ENCODE measurements at places on chromosomes 2 and 18.
A peak's percentile ranks its signal among the peaks of the same experiment; 100 is the strongest.

DNA sequence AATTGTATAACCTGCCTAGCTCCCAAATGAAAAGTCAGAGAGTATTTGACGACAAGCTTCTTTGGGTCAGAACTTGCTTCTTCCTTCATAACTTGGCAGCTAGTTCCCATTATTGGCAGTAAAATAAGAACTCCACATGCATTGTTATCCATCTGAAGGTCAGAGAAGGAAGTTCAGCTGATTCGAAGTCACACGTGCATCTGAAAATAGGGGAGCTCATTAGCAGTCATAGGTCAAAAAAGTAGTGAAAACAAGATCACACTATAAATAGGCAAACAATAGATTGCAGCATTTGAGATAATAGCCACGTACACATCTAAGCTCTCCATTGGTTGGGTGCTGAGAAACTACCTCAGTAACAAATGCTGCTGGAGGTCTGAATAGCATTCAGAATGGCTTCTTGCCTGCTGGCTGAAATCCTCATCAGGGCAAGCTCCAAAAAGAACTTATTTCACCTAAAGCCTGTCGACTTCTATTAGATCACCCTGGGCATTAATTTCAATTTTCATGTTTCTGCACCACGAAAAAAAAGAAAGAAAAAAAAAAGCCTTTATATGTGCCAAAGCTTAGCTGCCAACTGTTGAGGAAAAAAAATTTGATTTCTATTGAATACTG, 1492.9 kb upstream of the CELF4 start:
- no peak for DNase-seq

DNA sequence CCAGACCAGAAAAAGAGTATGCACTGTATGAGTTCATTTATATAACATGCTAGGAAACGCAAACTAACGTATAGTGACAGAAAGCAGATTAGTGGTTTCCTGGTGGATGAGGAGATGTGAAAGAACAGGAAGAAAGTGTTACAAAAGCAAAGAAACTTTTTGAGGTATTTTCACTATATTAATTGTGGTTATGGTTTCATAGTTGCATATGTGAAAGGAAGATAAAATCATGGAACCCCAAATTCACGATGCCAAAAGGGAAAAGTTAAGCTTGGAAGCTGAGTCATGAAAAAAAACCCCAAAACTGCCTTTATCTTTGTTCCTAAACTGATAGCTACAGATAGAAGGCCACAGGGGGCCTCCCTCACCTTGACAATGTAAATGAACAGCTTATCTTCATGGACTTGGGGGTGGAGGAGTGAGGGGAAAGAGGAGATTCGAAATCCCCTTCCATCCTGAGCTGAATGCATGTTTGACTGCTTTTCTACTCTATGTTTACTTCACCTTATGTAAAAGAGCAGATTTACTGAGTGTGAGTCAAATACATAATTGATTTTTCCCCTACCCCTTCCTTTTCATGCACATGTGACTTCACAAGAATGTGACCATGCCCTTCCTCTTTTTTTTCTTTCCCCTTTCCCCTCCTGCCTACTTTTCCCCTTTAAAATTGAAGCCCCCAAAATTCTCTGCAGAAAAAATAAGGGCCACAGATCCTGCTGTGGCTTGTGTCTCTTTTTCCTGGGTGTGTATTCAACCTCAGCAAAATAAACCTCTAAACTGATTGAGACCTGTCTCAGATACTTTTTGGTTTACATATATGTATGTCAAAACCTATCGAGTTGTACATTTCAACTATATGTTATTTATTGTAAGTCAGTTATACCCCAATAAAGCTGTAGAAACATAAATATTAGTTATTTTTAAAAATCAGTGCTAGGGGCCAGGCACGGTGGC, 100.1 kb upstream of the TLK1 start:
- no peak for DNase-seq

DNA sequence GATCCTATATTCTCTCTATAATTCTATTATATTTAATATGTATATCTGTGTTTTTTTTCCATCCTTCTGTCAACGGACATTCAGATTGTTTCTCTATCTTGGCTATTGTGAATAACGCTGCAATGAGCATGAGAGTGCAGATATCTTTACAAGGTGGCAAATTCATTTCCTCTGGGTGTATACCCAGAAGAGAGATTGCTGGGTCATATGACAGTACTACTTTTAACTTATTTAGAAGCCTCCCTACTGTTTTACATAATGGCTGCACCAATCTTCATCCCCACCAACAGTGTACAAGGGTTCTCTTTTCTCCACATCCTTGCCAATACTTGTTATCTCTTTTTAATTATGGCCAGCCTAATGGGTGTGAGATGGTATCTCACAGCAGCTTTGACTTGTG, 66.5 kb downstream of the TSPYL6 start:
- DNase-seq, result no peak

GRCh38 chr2:83320053-83320452, 1139.0 kb downstream of the SUCLG1 start:
- no peak for DNase-seq

DNA sequence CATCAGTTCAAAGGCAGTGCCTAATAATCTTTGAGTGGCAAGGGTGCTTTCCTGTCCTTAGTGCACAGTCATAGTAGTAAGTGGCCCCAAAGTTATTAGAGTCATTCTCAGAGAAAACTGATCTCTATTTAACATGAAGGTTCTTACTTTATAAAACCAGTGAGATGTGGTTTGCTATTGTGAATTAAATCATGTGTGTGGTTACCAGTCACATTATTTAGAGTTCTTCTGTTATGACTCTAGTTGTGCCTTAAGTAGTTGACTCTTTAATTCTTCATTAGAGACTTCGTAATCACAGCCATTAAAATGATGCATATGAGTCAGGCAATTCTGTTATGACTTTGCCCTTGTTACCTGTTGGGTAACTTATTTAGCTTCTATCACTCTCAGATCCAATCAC, 1392.9 kb upstream of the ACVR2A start:
- no peak for DNase-seq

DNA sequence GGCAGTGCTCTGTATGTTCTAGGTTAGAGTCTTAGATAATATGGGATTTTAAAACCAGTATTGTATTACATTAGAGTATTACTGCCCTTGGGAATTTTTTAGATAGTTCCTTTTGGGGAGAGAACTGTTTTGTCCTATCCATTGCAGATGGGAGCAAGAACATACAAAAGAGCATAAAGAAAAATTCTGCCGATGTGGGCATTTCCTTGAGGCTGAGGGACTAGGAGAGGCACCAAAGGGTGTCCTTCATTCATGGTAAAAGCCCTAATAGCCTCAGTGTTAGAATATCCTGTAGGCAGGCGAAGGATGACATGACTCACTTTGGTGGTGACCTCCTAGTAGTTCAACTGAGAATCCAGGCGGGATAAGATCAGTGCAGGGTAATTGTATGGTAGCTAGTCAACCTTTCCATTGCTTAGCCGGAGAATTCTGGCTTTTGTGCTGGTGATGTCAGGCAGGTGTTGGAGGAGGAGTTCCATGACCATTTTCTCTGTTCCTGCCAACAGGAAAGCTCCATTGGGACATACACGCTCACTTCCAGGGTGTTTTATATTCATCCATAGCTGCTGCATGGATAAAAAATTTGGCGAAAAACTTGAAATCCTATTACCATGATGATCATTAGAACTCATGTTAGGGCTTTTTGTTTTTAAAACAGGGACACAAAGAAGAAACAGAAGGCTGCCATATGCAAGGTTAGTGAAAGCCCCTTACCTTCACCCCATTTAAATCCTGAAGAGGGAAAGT, 28.1 kb downstream of the EPAS1 start:
- DNase-seq, result no peak

GRCh38 chr18:69401972-69402532, 1.4 kb downstream of the DOK6 start:
- DNase-seq, result no peak

DNA sequence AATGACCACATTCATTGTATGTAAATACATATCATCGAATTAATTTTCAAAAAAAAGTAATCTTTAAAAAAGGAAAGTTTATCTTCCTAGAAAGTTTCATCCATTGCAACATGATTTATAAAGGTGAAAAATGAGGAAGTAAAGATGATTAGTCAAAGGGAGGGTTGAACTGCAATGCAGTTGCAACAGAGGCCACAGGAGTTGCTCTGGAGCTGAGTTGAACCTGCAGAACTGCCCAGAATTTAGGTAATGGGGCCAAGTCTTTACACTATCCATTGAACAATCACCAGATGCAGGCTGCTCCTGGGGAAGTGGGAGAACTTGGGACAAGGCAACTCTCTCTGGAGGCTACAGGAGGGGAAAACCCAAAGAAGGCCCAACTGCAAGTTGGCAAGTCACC, 390.7 kb downstream of the METTL4 start:
- DNase-seq, result no peak

DNA sequence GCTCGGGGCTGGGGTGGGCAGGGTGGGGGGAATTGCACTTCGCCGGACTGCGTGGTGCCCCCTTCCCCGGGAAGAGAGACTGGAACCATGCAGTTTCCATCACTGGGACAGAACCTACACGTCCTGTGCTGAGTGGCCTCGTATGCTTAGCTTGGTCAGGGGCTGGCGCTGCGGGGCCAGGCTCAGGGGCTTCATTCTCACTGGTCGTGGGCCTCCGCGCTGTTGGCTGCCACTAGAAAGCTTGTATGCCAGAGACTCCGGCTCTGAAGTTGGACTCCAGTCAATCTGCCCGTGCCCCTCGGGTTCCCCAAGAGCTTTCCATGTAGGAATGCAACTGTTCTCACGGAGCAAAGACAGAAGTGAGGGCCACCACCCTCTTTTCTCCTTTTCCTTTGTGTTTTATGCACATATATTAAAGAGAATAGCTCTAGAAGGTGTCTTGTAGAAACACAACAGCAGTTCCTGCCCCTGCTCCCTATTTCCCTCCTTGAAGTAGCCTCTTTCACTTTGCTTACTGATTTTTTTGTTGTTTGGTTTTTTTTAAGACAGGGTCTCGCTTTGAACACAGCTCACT, 64.0 kb upstream of the YWHAQ start:
- DNase-seq, result no peak

DNA sequence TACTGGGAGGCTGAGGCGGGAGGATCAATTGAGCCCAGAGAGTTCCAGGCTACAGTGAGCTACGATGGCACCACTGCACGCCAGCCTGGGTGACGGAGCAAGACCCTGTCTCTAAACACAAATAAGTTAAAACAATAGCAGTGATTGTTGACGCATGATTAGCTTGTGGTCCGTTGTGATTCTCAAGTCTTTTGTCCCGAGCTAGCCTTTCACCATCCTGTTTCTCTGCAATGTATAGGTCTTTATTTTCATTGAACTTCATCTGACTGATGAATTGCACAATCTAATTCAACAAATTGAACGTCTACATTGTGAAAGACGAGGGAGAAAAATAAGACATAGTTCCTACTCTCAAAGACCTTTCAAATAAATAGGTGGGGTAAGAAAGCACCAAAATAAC, 8.8 kb upstream of the FZD7 start:
- no peak for DNase-seq

- no peak for DNase-seq
These were observed 596.1 kb upstream of the ZEB2 start for GRCh38 chr2:145116056-145116455.

DNA sequence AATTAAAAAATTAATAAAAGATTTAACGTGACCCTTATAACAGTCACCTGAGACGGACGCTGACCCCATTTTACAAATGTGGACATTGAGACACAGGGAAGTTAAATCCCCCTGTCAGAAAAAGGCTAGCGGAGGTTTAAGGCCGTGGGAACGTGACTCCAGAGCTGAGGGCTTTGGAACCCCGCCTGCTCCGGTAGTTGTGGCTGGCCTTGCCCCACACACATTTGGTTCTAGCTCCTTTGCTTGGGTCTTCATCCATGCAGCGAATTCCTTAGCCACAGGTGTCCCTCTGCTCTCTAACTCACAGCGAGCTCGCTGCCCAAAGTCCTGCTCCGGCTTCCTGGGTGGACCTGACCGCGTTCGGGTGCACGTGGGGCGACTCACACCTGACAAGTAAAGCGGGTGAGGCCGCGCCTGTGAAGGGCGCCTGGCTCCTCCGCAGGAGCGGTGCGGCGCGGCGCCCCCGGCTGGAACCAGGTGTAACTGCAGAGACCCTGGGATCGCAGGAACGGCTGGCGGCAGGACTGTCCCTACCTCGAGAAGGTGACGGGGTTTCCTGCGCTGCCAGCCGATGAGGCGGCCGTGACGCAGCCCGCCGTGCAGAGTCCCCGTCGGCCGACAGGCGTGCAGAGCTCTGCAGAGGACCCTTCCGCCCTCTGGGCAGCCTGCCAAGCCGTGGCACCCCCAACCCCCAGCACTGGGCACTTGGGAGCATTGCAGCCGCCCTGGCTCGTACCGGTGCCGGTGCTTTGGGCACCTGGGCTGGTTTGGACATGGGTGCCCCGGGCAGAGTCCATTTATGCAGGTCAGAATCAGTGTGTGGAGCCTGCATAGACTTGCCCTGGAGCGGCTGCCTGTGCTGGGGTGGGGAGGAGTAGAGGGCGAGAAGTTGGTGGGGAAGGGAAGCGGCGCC, 2.4 kb upstream of the PROC start:
- peak; percentile 60 for DNase-seq

GRCh38 chr2:199811346-199811745, 39.6 kb downstream of the FTCDNL1 start:
- no peak for DNase-seq

DNA sequence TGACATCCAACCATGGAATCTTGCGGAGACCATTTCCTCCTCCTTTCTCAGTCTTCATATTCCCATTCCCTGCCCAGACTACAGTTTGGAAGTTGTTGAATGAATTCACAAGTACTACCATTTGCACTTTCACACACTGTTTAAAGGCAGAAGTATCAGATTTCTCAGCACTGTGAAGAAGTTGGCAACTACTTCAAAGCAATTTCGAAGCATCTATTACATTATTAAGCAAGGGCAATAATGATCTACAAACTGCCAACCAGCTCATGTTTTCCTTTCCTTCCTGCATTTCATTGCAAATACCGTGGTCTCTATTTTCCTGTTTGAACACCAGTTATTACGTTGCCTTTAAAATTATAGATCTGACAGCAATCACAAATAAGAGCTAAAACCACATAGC, 105.5 kb downstream of the IRS1 start:
- no peak for DNase-seq

DNA sequence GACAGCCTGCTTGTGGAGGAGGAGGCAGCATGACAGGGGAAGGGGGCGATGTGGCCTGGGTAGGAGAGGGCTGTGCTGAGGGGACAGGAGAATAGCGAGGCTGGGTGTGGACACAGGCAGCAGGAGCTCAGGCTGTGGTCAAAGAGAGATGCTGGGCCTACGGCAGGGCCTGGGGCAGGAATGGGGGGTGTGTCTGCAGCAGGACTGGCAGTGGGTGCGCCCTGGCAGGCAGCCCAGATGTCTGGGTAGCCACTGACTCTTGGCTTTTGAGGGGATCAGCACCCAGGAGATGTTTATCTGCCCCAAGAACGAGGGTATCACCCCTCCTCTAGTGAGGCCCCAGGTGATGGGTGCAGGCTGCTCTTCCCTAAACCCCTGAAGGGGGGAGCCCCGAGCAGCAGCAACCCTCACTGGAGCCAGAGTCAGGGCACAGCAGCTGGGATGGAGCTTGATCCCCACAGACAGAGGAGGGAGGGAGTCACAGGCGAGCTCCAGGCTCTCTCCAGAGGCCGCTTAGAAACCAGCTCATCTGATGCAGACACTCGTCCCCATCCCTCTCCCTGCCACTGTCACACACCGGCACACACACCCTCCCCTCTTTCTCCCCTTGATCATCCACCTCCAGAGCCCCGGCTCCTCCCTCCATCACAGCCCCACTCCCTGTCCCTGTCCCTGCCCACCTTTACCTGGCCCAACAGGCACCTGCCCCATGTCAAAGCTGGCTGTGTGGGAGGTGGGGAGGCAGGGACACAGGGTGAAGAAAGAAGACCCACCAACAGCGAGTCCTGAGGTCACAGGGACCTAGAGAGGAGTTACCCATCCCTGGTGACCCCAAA, 29.8 kb upstream of the TNS1 start:
- no peak for DNase-seq
